ENCODE measurements at places on chromosomes 3 and 15.
A peak's percentile ranks its signal among the peaks of the same experiment; 100 is the strongest.

GRCh38 chr15:70097063-70097320, 725 bp downstream of the TLE3 start:
- DNase-seq, result no peak

DNA sequence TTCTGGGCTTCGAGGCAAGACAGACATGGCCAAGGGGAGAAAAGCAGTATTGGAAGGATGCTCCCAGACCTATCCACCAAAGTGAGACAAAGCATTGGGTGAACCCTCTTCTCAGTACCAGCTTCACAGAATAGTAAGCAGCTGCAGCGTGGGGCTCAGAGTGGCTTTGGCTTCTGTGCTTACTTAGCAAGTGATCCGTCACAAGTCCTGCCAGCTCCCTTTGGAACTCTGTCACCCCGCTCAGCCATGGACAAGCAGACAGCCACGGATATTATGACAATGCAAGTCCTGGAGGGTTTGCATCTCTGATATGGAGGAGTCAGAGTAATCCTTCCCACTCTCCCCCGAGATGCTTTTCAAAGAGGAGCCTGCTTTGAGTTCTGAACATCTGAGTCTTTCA, 90.8 kb downstream of the SLCO3A1 start:
- peak; percentile 38 for DNase-seq

DNA sequence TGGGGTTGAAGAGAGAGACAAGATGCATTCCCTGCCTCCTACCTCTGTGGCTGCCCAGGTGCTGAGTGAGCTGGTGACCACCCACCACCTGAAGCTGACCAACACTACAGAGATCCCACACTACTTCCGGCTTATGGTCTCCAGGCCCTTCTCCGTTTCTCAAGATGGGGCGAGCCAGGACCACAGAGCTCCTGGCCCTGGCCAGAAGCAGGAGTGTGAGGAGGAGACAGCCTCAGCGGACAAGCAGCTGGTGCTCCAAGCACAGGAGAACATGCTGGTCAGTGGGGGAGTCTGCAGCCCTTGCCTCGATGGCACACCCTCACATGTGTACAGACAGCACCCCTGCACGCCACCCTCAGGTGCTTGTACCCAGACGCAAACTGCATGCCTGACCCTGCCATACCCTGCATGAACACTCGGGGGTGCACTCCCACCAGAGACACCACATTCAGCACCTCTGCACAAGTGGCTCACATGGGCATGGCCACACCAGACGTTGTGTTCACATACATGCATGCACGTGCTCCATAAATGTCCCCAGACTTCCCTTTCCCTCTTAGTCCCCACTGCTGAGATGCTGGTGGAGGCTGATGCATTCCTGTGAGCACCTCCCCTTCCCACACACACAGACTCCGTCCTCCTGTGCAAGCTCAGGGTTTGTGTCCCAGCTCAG, 19.0 kb downstream of the ACAA1 start:
- peak; percentile 63 for DNase-seq

DNA sequence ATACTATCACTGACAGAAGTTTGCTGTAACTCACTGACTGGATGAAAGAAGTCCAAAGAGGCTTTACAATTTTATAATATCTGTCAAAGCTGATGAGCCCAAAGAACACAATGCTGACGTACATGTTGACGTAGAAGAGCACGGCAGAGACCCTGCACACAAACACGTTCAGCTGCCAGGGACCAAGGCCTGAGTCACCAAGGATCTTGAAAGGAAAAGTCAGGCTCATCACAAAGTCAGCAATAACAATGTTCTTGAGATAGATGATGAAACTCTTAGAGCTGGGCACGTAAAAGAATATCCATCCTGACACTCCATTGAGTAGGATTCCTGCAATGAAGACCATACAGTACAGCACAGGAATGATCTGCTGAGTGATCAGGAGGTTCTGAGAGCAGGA, 10.9 kb upstream of the GPR171 start:
- DNase-seq, result no peak

DNA sequence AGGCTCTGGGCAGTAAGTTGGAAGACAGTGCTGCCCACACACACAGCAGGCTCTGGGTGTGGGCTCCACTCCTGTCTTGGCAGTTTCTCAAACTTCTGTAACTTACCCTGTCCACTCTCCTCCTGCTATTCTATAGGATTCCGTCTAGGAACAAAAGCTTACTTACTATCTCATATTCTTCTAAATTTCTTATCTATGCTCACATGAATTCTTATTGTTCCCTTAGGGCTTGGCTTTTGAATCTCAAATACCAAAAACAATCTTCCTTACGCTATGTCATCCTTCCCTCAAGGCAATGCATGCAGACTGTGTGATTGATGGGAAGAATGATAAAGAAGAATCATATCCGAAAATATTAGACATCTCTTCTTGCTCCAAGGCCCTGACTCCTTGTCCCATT, 425.9 kb upstream of the ONECUT1 start:
- no peak for DNase-seq

DNA sequence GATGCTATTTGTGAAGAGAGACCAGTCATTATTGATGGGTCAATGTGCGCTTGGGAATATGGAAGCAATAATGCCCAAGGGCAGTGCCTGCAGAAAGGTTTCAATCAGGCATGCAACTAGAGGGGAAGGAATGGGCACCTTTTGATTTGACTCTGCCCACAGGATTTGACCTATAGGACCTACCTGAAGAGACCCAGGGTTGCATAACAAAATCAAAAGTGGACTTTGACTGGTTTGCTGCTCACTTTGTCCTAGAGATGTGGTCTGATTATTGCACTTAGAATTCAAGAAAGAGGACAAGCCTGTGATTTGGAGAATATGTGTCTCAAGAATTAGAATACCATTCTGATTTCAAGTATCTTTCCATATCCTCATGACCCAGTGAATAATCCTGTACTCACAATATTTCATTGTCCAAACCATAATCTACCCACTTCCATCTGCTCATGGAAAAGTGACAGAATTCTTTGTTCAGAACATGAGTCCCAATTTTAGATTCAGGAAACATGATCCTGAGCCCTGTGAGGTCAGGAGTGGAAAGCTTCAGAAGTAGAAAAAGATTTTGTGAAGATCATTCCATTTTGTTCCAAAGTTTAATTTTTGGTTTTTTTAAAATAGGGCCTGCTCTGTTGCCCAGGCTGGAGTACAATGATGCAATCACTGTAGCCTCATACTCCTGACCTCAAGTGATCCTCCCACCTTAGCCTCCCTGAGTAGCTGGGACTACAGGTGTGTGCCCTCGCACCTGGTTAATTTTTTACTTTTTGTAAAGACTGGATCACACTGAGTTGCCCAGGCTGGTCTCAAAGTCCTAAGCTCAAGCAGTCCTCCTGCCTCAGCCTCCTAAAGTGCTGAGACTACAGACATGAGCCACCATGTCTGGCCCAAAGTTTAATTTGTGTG, 151.3 kb upstream of the NR2E3 start:
- no peak for DNase-seq

DNA sequence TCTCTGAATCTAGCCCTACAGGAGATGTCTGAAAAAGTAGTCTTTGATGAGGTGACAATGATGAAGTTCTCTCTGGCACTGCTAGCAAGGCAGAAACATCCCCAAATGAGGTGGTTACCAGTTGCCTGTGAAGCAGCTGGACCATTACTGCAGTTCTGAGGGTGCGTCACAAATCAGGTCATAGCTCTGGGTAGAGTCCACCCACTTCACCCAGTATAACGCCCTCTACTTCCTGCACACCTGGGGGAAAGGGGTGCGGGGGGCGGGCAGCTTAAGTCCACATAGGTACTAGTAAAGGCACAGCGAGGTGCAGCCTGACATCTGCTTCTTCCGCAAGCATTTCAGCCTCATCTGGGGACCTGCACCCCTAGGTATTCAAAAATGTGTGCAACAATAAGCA, 13.4 kb upstream of the SATB1 start:
- no peak for DNase-seq

GRCh38 chr3:10280177-10280529, 12.6 kb downstream of the GHRL start:
- no peak for DNase-seq

GRCh38 chr3:170437696-170438407, 19.2 kb downstream of the CLDN11 start:
- no peak for DNase-seq

DNA sequence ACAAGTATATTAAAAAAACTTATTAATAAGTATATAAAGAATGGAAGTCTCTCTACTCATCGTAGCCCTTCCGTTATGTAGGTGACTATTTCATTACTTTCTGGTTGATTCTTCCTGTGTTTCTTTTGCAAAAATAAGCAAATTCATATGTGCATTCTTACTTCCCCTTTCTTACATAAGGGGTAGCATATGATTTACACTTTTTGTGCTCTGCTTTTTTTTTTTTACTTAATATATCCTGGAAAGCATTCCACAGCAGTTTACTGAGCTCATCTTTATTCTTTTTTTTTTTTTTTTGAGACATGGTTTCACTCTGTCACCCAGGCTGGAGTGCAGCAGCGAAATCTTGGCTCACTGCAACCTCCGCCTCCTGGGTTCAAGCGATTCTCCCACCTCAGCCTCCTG, 12.9 kb downstream of the SCAMP5 start:
- no peak for DNase-seq

DNA sequence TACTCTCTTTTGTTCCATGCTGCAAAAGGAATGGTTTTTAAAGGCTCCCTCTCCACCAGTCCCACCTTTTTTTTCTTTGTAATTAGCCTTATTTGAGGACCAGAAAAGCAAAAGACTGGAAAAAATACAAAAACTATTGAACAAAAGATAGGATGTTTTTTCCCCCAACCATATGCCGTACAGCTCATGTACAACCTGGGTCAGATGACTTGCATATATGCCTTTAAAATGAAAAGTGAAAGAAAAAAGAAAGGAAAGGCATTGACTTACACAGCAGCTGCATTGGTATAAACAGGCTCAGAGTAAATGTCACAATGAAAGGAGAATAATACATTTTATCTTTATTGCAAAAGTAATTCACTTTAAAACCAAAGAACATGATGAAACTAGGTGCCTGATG, 69.5 kb upstream of the CMC1 start:
- no peak for DNase-seq

DNA sequence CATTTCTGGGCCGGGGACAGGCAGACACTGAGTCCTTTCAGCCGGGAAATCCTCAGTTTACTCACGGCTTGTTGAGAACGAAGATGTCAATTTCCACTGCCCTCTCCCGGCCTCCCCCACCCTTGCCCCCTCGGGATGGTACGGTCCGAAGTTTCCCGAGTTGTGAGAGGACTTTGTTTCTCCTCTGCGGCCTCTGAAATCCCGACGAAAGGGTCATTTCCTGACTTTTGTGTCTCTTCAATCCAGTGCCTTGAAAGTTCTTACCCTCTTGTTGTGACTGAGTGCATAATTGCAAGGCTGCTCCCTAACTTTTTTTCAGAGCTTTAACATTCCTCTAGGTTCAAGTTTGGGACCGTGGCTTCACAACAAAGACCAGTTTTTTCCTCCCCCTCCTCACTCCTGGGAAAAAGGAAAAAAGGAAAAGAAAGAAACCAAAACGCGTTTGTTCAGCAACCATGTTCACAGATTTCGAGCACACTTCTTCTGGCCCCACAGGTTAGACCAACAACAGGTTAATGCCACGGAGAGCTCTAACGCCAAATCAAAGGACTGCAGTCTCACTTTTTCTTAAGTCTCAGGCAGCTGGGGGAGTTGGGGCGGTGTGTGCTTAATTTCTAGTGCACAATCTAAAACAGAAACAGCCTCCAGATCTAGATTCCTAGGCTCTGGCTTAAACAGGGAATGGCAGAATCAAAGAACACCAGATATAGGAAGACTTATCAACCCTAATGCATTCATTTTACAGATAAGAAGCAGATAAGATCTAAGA, 138.9 kb downstream of the TMCO5A start:
- DNase-seq, result no peak

GRCh38 chr3:180119567-180119966, 82.8 kb upstream of the PEX5L start:
- DNase-seq, result no peak

DNA sequence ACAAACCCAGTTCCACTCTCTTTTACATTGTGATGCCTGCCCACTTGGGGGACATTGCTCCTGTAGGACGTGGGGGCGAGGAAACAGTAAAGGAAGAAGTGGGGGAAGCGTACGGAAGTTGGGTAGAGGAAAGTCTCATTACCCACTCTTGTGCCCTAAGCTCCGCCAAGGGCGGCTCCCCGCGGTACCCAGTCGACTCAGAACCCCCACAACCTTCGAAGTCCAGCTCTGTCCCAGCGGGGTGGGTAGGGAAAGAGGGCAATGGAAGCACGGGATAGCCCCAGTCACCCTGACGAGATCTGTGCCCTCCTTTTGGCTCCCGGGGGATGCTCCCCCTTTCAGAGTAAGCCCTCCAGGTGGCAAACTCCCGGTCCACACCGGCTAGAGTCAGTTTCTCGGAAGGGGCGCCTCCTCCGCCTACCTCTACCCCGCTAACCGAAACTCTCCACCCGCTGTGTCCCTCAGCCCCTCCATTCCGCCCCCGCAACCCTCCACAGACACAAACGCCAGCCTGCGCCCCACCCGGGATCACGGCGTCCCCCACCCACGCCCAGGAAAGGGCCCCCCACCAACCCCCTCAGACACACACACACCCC, 527 bp downstream of the CSNK1G1 start:
- DNase-seq, result peak; percentile 4

GRCh38 chr3:54535619-54536018, 392.2 kb downstream of the LRTM1 start:
- DNase-seq, result no peak

DNA sequence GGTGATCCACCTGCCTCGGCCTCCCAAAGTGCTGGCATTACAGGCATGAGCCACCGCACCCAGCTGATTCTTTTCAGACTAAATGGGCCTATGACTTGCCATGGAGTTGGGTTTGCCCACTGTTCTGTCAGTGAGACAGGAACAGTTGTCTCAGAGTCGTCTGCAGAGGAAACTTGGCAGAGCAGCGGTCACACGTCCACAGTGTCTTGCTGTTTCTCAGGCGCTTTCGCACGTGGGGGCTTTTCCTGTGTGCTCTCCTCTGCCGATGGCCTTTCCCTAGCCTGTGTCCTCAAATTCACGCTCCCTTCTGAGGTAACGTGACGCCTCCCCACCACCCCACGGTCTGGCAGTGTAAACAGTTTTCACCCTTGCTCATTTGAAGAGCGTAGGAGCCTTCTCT, 11.3 kb downstream of the TMEM44 start:
- no peak for DNase-seq

DNA sequence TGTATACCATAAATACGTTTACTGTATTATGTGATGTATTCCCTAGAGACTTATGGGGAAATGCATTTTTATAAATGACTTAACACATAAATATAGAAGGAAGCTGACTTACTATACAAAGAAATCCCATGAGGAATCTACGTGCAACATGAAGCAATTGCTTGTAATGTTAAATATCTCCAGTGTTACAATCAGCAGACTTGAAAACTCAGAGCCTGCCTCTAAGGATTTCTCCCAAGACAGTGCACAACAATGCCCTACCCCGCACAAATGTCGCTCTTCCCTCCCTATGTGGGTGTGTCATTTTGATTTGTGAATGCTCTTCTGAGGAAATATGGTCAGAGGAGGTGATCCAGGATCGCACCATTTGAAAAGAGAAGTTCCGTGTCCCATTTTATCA, 629.0 kb downstream of the NR2F2 start:
- no peak for DNase-seq

DNA sequence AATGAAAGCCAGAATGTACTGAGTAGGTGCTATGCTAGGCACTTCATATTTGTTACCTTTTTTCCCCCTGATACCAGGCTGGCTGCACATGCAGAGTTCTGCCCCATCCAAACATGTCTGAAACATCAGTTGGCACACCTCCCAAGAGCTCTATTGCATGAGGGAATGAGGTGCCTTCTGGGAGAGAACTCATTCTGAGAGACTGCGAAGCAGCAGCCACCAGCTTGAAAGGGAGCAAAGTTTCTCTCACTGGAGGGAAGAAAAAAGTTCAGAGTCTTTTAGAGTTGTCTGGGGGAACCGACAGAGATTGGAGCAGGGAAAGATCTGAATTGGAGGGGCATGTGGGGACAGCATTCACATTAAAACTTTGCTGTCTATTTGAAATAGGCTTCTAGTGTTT, 84.1 kb downstream of the AGBL1 start:
- DNase-seq, result no peak
